Thoracic aorta (tissue), 2 donors: ENCODE measurements at places on chromosomes 7 and 10. TPM values are rescaled to one million over a fixed set of nuclear protein-coding genes. Genes with fewer than 3 reads are reported as not detected.

DNA sequence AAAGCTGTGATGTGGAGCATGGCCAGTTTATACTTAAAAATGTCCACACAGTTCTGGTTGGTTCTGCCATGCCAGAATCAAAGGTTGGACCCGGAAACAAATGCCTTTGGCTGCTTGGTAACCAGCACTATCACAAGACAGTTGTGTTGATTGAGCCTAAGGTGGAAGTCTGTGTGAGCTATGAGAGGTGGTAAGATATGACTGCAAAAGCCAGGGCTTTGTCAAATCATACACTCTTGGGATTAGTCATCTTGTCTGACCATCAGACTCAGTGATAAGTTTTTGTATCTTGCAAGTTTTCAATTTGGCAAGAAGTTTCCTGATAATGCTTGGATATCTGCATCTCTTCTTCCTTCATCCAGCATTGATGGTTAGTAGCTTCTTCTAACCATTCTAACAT, 35.5 kb downstream of the GPR141 start:
- no peak overlapping the region for H3K27ac ChIP-seq
- no peak overlapping the region for H3K4me3 ChIP-seq
- no peaks in the 10 kb centered on the region for H3K36me3 ChIP-seq
- H3K27me3 ChIP-seq, result no peaks in the 10 kb centered on the region
- H3K4me1 ChIP-seq, result peaks cover 11% of the 10 kb centered on the region
- DNase-seq, result no peak

Gene GPR37
- 0.41 TPM for total RNA-seq

DNA sequence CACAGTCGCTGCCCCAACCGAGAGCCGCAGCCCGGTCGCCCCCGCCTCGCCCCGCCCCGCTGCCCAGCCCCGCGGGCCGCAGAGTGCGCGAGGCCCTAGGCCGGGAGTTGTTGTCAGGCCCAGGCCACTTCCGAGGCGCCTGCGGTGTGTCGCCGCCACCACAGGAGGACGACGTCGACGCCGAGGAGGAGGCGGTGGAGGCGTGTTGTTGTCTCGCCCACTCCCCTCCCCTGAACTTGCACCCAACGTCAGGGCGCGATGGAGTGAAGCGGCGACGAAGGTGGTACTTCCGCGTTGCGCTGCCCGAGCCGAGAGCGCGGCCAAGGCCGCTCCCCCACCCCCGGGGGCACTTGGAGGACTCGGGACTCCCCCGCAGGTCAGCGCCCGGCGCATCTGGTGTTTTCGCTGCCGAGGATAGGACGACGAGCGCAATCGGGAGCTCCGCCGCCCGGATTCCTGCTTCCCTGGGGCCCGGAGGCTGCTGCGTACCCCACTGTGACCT, at the start of gene CDK13:
Gene CDK13 (plus strand): TSS at position 286 of the 502 bp plus-strand sequence. CDS start 386 bp downstream, outside the sequence.
- H3K27ac ChIP-seq, result peak within 1 kb of the TSS; percentile 99
- no peaks in the 10 kb centered on the region for H3K36me3 ChIP-seq
- no peaks in the 10 kb centered on the region for H3K27me3 ChIP-seq
- H3K4me3 ChIP-seq, result peak within 1 kb of the TSS; percentile 93
- DNase-seq, result peak; percentile 25

Gene CNNM2
- 12.2 TPM for total RNA-seq

Gene GRM3
- not detected for total RNA-seq

Gene KNDC1
- 0.95 TPM for total RNA-seq
